ENCODE measurements at places on chromosomes 11 and 22.

- no peak for DNase-seq
Measured at GRCh38 chr11:122139595-122139866, 23.5 kb upstream of the BLID start.

DNA sequence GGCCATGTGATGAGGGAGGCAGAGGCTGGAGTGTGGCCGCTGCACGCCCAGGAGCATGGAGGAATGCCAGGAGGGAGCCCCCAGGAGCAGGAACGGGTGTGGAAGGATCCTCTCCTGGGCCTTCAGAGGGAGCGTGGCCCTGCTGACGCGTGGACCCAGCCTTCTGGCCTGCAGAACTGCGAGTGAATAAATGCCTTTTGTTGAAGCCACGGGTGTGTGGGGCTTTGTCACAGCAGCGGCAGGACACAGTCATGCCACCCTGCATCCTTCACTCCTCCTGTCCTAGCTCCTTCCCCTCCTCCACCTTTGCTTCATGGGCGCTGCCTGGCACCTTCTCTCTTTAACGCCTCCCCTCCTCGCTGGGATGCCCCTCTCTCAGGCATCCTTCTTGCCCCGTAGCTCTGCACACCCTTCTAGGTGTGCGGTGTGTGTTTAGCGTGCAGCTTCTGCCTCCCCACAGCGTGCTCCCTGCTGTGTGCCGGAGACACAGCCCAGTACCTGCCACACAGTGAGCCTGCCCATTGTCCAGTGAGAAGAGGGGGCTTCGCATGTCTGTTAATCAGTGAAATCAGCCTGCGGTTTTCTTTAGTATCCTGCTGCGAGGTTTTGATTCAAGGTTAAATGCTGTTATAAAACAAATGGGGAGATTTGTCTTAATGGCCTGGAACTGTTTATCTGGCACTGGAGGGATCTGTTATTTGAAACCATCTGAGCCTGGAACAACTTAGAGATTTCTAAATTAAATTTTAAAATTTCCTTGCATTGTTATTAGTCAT is 459.6 kb downstream of the TBC1D22A start:
- no peak for DNase-seq

DNA sequence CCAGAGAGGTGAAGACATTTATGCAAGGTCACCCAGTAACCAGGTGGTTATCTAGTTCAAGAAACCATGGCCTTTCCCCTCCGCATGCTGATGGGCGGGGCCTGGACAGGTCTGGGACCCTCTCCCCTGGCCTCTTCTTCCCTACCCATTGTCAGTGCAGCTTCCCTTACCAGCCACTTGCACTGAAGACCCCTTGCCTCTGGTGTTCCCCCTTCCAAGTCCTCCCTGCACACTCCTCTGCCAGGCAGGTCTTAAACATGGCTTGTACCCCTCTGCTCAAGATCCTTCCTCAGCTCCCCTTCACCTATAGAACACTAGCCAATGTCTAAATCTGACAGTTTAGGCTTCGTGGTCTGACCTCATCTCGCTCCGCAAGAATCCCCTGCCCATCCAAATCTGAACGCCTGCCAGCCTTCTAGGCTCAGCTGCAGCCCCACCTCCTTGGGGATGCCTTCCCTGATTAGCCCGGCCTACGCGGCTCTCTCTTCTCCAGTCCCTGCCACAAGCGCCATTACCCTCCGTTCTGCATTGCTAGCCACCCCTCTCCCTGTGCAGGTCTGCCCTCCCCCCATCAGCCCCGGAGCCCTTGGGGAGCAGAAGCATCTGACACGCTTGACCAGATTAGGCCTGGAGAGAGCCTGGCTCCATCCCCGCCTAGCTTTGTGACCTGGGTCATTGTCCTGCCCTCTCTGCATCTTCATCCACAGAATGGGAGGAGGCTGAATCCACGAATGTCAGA is 213.8 kb downstream of the DSCAML1 start:
- no peak for DNase-seq

GRCh38 chr22:17965538-17966402 is 58.6 kb downstream of the MICAL3 start:
- no peak for DNase-seq

DNA sequence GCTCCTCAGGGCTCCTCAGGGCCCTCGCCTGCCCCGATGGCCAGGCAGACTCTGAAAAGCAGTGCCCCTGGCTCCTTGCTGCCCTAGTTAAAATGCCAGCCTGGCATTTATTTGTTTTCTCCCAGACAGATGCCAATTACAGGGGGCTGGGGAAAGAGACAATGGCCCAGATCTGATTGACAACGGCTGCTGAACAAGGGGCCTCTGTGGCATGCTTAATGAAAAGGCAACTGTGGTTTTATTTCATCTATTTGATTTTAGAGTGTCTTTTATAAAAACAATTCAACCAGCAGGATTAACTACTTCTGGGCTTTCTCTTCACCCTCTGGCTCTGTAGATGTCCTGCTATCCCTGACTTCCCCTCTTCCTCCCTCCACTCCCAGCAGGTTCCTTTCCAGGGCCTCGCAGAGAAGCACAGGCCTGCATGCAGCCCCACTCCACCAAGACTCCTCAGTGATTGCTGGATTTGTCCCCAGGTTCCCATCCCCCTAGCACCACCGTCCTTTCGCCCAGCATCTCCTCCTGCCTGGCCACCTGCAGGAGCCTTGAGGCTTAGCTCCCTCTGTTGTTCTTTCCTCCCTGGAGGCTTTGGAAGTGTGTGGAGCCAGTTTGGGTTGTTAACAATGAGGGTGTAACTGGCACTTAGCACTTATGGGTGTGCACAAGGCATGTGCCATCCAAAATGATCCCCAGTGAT is 171.1 kb downstream of the TENM4 start:
- DNase-seq: no peak

- DNase-seq: no peak
Measured at GRCh38 chr11:15816260-15816871, 540.0 kb downstream of the SOX6 start.

- no peak for DNase-seq
Measured at GRCh38 chr22:45638834-45639746, 32.5 kb upstream of the ATXN10 start.

- no peak for DNase-seq
Measured at GRCh38 chr22:19592464-19592863, 68.3 kb upstream of the CLDN5 start.

DNA sequence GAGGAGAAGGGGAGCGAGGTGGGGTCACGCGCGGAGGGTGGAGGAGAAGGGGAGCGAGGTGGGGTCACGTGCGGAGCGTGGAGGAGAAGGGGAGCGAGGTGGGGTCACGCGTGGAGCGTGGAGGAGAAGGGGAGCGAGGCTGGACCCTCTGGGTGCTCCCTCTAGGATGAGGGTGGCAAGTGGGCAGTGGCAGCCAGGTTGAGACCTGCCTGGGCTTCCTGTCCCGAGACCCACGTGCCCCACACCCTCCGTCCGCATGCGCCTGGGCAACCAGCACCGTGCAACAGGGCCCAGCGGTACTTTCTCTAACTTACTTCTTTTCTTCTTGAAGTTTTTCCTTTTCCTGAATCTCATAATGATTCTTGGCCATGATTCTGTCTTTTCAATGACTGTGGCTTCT is 11.1 kb downstream of the MRPL21 start:
- no peak for DNase-seq

GRCh38 chr11:105609832-105610781 is at the start of gene GRIA4:
TSS of gene GRIA4 (plus strand) at chr11:105610073. CDS start at chr11:105610998, 925 bp downstream.
- no peak for DNase-seq

DNA sequence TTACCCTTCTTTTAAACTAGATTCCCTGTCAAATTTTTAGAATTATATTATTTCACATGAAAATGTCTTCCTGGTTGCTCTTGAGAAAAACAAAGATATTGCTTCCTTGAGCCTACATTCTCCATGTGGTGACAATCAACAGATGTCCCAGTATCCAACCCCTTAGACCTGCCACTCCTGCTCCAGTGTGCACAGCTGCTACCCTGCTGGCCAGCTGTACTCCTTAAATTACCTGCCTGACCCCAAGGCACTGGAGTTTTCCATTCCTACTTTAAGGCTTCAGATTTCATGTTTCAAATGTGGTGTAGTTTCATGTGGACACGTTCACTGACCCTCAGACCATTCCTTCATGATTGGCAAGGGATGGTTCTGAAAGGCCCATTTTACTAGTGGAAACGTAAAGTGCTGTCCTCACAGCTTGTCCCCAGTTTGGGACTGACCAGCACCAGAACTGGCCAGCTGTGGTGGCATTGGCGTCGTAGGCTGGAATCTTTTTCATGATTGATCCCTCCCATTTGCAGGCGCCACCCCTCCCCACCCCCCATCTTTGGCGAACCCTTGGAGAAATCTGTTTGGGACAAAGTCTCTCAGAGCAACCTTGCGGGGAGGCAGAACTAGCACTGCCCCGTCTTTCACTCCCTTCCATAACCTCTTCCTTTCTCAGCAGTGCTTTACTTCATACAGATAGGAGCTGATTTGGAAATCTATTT is 123.5 kb downstream of the DBX1 start:
- DNase-seq: no peak

DNA sequence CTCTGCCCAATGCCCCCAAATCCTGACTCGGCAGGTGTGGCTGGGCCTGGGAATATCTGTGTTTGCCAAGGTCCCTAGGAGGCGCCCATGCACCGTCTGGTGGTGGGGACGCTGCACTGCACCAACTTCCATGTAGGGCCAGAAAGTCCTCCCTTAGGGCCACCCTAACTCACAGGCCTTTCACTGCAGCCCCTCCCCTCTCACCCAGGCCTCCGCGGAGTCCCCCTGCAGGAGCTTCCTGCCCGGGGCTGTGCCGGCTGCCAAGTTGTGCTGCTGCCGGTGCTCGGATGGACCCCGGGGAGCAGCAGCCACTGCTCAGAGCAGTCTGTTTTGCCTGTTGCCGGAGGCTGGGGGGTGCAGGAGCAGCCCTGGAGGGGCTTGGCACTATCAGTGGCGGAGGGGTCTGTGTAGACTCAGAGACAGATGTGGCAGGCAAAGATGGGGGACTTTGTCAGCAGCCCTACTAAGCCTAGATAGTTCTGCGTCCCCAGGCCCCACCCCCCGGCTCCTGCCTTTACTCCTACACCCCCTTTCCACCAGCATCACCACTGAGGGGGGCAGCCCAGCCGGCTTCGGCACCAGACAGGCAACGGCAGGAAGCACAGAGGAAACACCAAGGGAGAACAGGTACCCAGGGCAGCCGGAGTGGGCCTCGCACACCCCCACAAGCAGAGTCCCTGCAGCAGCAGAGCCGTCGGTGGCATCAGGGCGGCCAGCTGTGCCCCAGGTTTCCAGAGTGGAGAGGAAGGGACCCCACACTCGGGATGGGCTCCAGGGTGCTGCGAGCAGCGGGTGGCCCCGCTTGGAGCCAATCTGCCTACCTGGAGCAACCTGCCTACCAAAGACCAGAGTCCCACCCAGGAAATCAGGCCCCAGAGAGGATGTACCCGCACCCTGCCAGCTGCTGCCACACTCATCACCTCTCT is 124.3 kb downstream of the TRIM29 start:
- peak; percentile 74 for DNase-seq

DNA sequence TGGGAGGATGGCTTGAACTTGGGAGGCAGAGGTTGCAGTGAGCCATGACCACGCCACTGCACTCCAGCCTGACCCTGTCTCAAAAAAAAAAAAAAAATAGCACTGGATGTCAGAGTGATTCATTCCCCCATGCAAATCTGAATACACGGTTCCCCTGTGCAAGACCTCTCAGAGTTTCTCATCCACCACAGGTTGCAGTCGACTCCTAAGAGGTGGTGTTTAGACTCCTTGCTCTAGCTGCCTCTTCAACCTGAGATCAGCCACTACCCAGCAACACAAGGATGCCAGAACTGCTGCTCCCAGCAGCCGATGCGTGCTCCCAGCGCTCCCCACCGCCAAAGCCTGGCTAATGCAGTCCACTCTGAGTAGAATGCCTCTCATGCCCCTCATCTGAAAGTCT is 97.5 kb downstream of the PARVA start:
- no peak for DNase-seq

DNA sequence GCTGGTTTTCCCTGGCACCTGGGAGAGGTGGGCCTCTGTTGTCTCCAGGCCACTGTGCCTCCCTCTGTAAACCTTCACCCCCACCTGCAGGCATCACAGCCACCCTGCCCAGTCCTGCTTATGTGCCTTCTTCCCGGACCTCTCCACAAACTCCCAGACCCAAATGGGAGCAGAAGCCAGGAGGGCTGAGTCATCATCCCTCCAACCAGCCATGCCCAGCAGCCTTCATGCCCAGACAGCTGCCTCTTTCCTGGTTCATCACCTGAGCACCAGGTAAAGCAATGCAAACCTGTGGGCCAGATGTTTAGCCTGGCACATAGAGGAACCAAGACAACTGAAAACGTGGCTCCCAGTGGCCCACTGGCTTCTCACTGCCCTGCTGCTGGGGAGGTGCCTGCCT is 2.1 kb upstream of the TMPRSS4 start:
- DNase-seq: no peak

DNA sequence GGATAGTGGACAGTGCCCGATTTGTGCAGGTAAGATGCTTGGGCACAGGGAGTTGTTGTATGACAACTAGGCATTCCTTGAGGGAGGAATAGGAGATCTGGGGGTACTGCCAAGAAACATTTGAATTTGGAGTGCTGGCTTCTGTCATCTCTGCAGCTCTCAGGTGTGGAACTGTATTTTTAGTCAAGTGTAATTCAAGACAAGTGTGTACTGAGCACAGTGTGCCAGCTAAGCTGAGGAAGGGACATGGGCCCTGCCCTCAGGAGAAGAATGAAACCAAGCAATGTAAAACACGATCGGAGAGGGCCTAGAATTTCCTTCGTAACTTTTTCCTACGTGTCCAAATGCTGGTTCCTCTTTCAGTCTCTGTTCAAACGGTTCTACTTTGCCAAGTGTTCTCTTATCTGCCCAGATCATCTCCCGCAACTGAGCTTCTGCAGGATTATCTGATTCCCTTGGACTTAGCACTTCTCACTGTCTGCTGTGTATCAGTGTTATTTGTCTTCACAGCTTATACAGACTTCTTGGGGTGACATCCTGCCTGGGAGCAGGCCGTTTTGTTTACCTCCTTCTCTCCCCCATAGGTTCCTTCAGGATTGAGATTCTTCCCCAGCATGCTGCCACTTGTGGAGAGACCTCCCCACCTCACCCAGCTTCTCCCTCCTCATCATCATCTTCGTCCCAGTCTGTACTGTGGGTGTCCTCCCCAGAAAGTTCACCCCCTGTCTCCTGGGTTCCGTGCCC is 27.6 kb downstream of the ART5 start:
- no peak for DNase-seq

DNA sequence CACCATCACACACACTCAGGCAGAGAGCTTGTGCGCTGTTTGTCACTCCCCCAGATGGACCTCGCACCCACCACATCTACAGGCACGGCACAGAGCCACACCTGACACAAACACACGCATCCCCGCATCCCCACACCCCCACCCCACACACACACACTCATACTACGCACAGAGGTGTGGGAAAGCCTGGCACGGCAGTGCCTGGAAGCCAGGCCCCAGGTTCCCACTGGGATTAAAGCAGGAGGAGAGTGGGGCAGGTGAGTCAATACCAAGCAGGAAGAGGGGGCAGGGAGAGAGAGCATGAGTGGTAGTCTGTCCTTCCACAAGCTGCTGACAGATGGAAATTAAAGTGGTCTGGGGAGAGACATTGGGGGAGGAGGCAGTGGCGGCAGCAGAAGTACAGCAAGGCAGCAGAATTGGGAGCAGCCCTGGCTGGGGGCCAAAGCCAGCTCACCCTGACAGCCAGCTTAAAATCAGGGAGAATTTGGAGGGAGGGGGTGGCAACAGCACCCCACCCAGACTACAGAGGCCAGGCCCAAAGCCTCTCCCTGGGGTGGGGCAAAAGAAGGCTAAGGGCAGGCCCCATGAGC is 20.7 kb downstream of the TNKS1BP1 start:
- DNase-seq: no peak

- DNase-seq: no peak
Measured at GRCh38 chr11:66332371-66333219, 3.6 kb downstream of the RIN1 start.

All from Caco-2 (cell line).